ENCODE measurements at places on chromosomes 1 and 21.

GRCh38 chr1:38476111-38476849, 383.3 kb downstream of the RRAGC start:
- DNase-seq: no peak

- no peak for DNase-seq
These were observed 7.6 kb upstream of the CLCA2 start for GRCh38 chr1:86416343-86416742.

GRCh38 chr1:235079443-235080296, 49.0 kb downstream of the TOMM20 start:
- no peak for DNase-seq

DNA sequence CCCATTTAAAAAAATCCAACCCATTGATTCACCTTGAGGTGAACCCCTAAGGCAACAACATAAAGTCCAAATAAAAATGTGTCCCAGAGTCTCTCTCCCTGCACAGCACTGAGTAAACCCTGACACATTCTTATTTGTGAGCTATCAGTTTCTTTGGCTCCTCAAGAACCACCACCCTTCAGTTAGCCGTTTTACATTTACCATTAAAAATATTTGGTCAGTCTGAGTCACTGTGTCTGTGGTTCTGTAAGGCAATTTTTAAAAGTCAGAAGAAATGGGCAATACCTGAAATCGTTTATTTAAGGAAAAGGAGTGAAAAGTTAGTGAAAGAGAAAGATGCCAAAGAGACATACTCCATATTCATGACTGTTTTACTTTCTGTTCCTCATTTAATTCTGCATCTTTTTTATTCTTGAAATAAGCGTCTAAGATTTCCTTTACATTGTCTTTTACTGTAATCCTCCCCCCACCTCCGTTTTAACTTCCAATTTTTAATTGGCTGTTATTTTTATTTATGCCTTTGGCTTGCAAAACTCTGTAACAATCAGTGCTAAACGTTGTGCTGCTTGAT, 91.7 kb upstream of the IVNS1ABP start:
- no peak for DNase-seq

- no peak for DNase-seq
These were observed 4.4 kb downstream of the CHTOP start for GRCh38 chr1:153638261-153638660.

- no peak for DNase-seq
These were observed 3.6 kb downstream of the CTNNBIP1 start for GRCh38 chr1:9906466-9906865.

GRCh38 chr1:5906116-5906515, 86.1 kb downstream of the NPHP4 start:
- no peak for DNase-seq

DNA sequence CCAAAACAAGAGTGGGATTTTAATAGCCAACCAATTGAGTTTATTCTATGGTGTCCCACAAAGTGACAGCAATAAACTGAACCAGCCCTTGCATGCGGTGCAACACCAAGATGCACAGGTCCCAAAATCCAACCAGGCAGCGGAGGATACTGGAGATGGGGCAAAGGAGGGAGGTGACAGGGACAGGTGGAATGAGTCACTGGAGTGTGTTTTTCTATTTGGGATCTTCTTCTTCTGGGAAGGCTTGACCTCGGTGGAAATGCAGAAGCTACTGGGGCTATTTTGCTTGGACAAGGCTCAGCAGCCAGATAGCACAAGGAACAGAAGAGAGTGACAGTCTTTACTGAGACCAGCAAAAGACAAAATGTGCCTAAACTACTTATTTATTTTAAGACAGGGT, 97.5 kb downstream of the PLXNA2 start:
- DNase-seq: no peak

Data from central memory CD4-positive, alpha-beta T cell (primary cell).